ENCODE measurements at places on chromosomes 6 and 20.

GRCh38 chr6:148509800-148510581 is 167.4 kb downstream of the SASH1 start:
- no peak for DNase-seq

- no peak for DNase-seq
Measured at GRCh38 chr6:12635813-12636212, 80.8 kb upstream of the PHACTR1 start.

- DNase-seq = no peak
Measured at GRCh38 chr20:24487240-24487639, 17.8 kb downstream of the SYNDIG1 start.

- DNase-seq = no peak
Measured at GRCh38 chr6:136534268-136534667, 16.0 kb downstream of the MAP7 start.

DNA sequence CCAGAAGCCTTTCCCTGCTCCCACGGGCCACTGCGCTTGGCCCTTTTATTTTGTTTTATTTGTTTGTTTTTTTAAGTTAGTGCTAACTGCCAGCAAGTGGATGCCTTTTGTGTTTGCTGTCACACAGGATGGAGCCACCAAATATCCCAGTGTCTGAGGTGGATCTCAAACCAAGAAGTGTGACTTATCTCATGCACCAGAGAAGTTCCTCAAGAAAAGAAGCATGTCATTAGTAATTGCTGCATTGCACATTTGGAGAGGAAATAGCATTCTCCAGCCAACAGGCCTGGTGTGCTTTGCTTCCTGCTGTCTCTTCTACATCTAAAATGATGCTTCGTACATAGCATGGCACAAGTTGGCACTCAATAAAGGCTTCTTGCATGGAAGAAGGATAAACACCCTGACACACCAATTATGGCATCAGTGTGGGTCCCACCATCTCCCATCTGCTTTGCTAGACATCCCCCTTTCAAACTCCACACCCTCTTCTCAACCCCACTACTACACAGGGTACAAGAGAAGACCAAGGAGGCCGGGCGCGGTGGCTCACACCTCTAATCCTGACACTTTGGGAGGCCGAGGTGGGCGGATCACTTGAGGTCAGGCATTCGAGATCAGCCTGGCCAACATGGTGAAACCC is 1.9 kb upstream of the ATP9A start:
- DNase-seq = no peak

GRCh38 chr6:91288741-91289140 is 701.9 kb upstream of the MAP3K7 start:
- DNase-seq = no peak

- no peak for DNase-seq
Measured at GRCh38 chr6:85092226-85092625, 327.8 kb upstream of the TBX18 start.

GRCh38 chr20:432677-433299 is 24.7 kb downstream of the RBCK1 start:
- DNase-seq = no peak

GRCh38 chr20:60649541-60649940 is 602.5 kb upstream of the CDH4 start:
- no peak for DNase-seq

DNA sequence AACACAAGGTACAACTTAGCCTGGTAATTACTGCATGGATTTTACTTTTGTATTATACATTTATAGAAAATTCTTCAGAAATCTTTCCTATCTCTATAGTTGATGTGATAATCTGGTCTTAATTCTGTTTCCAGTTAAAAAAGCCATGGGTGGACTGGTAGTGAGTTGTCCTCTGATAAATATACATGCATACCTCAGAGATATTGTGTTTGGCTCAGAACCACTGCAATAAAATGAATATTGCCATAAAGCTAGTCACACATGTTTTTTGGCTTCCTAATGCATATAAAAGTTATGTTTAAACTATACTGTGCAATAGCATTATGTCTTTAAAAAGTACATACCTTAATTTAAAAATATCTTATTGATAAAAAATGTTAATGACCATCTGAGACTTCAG is 708.6 kb upstream of the MARCKS start:
- DNase-seq = no peak

DNA sequence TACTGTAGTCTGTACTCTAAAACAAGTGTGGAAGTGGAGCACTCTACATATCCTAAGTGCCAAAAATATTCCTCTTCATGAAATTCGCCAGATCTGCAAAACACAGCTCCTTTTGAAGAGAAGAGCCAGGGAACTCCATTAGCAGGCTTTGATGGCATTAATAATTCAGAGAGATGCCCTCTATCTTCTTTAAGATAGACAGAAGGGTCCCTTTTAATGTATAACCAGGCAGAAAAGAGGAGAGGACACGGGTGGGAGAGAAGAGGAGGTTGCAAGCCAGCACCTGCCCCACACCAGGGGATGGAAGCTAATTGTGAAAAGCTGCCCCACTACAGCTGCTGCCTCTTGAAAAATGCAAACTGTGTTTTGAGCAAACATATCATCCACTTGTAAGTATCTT is 3.7 kb upstream of the RFPL4B start:
- DNase-seq = no peak

- DNase-seq = no peak
Measured at GRCh38 chr20:12575352-12576095, 433.2 kb upstream of the SPTLC3 start.

GRCh38 chr20:55469074-55469473 is 536.2 kb downstream of the CBLN4 start:
- DNase-seq = no peak

DNA sequence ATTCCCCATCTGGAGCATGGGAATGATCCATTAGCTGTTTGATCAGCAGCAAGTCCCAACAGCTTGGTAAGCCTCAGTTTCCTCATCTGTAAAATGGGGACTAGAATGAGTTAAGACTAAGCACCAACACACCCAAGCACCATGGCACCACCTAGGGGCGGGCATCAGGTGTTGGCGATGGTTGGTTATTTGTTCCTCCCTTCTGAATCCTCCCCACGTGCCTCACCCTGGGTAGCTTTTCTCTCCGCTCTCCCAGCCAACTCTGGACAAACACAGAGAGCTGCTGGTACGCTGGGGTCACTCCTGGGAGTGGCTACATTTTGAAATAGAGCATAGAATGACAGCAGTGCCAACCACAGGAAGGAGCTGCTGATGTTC is 13.3 kb upstream of the ITPR3 start:
- DNase-seq = no peak

DNA sequence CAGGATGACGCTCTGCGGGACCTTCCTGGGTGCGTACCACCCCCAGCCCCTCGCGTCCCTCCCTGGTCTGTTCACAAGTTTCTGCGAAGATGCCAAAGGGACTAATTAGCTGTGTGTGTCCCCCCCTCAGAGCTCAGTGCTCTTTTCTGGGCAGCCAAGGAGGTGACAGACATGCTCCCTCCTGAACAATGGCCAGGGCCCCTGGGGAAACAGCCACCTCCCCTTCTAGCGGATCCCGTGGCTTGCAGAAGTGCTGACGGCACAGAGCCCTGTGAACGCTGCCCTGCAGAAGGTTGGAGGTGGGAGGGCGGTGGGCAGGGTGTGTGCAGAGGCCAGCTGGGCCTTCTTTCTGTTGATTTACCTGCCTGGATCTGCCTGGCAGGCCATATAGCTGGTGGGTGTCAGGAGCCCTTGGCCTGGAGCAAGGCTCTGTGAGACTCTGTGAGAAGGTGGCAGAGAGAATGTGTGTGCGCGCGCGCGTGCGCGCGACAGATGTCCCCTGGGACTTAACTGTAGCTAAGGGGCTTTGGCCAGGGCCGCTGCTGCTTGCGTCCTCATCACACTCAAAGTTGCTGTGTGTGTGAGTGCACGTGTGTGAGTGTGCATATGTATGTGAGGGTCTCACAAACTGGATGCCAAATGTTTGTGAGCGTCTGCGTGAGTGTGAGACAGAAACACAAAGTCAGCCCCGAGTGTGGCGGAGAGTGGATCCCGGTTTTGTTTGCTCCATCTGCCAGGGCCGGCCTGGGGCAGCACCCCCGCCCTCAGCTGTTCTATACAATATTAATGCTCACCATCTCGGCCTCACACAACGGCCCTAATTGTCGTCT is 3.5 kb upstream of the MYT1 start:
- DNase-seq = no peak

DNA sequence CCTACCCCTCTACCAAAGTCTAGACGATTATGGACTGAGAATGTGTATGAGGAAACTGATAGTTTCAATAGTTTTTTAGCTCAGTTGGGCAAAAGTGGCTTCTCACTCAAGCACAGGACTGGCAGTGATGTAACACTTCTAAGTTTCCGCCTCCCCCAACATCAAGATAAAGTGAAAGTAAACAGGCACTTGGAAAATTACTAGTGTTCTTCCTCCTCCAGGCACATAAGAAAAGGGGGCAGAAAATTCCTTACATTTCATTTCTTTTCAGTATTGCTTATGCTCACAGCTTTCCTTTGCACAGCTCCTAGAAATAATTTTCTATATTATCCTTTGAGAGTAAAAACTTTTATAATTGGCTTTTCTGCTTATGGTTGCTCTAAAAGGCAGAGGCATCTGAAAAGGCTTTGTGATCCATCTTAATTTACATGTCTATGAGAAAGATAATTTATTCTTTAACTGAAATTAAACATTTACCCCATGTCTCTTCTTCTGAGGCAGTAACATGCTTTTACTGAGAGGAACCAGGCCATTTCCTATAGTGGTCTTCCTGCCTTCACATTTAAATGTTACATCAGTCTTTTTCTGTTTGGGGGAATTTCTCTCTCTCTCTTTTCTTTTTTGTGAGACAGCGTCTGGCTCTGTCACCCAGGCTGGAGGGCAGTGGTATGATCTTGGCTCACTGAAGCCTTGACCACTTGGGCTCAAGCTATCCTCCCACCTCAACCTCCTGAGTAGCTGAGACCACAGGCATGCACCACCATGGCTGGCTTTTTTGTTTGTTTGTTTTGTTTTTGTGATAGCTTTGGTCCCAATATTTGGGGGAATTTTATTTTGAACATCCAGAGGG is 65.0 kb upstream of the EEF1A1 start:
- DNase-seq = no peak

DNA sequence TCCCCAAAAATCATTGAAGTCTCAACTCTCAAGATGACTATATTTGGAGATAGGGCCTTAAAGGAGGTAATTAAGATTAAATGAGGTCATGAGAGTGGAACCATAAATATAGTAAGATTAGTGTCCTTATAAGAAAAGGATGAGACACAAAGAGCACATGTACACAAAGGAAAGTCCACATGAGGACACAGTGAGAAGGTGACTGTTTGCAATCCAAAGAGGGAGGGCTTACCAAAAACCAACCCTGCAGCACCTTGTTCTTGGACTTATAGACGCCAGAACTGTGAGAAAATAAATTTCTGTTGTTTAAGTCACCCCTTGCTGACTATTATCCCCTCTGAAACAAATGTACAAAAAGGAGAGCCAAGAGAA is 150.4 kb upstream of the SMLR1 start:
- DNase-seq = no peak

DNA sequence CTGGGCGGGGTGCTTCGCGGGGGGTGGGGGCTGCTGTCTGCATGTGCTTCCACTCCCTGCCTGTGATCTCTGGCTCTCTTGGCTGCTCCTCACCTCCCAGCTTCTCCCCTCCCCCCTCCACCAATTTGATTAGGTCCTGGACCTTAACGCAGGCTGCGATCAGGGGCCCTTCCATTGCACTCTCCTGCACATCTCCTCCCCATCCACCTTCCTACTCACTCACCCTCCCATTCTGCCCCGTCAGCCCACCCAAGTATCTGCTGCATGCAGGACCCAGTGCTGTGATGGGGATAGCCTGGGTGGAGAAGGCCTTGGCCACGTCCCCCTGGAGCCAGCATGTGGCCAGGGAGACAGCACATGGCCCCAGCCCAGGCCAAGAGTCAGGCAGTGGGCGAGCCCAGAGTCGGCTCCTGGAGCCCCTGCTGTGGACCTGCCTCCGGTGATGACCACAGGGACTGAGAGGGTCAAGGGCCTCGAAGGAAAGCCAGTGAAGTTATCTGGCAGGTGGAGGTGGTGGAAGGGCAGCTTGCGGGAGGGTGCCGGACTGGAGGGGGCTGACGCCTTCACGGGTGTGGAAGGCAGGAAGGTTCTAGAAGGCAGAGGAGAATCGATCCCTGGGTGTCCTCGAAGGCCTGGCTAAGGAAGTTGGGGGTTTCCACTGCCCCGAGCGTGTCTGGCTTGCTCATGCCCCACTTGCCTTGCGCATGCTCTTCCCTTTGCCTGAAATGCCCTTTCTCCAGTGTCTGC is 40.7 kb downstream of the SRC start:
- no peak for DNase-seq

GRCh38 chr20:13251106-13251903 is 30.2 kb downstream of the ISM1 start:
- DNase-seq = no peak

DNA sequence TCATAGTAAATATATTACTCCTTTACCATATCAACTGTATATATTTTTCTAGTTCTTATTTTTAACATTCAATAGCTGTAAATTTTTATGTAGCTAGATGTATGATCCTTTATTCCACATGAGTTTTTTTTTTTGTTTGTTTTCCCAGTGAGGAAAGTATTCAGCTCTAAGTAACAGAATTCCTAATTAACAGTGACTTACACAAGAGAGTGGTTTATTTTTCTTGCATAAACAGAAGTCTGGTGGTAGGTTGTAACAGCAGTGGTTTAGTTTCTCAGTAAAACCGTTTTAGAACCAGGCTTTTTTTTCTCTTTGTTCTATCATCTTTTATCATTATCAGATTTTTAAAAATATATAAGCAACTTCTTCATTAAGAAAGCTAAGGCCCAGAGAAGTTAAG is 116.9 kb upstream of the FLRT3 start:
- no peak for DNase-seq

DNA sequence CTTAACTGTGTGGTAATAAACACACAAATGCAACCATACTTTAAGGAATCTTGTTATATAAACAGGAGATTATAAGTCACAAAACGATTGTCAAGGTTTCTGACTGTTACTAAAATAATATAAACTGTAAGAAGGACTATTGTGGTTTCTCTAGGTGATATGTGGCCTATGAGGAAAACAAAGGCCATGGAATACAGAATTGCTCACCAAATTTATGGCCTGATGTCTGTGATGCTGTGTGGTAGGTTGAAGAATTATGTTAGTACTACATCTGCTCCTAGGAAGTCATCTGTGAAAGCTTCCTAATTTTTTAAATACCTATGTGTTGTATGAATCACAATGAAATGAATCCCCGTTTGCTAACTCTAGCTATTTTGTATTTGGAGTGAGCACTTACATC is 875.4 kb upstream of the MAP3K7 start:
- no peak for DNase-seq

- no peak for DNase-seq
Measured at GRCh38 chr6:158694913-158695312, 45.1 kb downstream of the SYTL3 start.

GRCh38 chr6:12522347-12522746 is 194.2 kb upstream of the PHACTR1 start:
- no peak for DNase-seq

All from stimulated activated CD4-positive, alpha-beta T cell treated with anti-CD3 and anti-CD28 coated beads, TNF-alpha, amount 100 ng/mL, for 48 hours (primary cell).